ENCODE measurements at places on chromosomes 1 and 21.

- DNase-seq = no peak
Observed at GRCh38 chr1:56120021-56120420, 459.3 kb downstream of the PLPP3 start.

- no peak for DNase-seq
Observed at GRCh38 chr1:69648486-69648885, 80.8 kb downstream of the LRRC7 start.

GRCh38 chr1:46010611-46011010, 121.8 kb downstream of the PIK3R3 start:
- DNase-seq = no peak

DNA sequence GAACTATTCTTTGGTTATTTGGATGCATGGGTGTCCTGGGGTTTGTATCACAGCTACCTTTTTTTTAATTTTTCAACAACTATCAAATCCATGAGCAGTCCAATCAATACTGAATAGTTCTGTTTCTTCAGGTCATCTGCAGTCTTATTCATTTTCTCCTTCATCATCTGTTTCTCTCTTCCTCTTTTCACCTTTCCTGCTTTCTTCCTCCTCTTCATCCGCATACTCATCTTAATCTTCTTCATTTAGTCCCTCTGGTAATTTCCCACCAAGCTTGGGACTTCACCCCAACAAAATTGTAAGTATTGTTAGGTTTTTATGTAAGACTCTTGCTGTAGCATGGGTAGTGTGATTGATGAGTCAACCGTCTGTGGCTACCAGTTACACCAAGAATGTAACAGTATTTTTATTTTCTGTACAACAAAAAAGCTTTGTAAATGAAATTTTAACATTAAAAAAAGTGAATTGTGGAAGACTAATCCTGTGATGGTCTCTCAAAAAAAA, 184.1 kb upstream of the RNPC3 start:
- no peak for DNase-seq

- no peak for DNase-seq
Observed at GRCh38 chr1:79197421-79197820, 190.9 kb upstream of the ADGRL4 start.

- DNase-seq = no peak
Observed at GRCh38 chr1:102151242-102151641, 154.5 kb upstream of the OLFM3 start.

DNA sequence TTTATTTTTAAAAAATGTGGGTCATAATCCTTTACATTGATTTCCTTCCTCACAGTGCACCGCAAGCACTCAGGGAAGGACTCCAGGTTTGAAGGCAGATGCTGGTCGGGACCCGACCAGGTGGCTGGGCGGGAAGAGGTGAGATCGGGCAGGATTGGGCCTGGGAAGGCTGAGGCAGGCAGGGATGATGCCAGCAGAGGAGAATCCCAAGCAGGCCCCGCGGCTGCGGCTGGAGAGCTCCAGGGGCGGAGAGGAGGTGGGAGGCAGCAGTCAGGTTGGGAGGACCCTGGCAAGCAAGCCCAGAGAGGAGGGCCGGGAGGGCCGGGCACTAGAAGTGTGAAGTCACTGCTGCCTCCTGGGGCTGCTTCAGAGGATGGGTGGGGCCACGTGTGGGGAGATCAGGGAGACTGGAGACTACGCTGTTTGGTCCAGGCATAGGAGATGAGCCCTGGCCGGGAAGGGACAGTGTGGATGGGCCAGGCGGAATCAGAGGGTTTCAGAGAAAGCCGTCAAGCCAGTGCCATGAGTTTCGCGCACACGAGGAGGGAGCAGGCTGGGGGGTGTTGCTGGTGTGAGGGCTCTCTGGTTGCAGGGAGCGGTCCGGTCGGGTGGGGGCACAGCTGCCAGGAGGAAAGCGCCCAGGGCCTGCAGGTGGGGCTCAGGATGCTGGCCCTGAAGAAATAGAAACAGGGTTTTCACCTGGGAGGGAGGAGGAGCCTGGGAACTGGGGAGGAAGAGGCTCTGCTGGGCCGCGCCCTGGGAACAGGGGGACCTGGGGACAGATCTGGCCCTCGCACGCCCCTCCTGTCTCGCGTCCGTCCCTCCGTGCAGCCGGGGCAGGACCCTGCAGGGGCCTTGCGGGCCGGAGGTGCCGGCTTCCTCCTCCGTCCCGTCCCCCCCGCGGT, 888 bp upstream of the COL18A1 start:
- DNase-seq = no peak

- DNase-seq = no peak
Observed at GRCh38 chr1:185376840-185377635, 60.0 kb upstream of the IVNS1ABP start.

- DNase-seq = no peak
Observed at GRCh38 chr1:73781251-73781650, 416.7 kb downstream of the LRRIQ3 start.

- DNase-seq = no peak
Observed at GRCh38 chr1:235093013-235093695, 35.5 kb downstream of the TOMM20 start.

DNA sequence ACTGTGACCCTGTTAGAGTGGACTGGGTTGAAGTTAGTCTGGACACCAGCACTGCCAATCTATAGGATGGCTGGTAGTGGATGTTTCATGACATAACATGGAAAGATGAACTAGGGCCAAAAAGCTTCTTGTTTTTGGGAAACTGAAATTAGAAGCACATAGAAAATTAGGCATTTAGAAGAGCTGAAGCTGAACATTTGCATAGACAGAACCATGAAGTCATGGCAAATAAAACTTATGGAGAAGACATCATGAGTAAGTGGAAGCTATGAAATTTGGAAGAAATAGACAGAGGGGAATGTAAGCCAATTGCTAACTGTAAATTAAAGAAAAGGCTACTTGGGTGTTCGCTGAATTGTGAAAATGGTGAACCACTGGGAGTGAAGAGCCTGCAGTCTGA, 2.7 kb upstream of the S100A11 start:
- no peak for DNase-seq

DNA sequence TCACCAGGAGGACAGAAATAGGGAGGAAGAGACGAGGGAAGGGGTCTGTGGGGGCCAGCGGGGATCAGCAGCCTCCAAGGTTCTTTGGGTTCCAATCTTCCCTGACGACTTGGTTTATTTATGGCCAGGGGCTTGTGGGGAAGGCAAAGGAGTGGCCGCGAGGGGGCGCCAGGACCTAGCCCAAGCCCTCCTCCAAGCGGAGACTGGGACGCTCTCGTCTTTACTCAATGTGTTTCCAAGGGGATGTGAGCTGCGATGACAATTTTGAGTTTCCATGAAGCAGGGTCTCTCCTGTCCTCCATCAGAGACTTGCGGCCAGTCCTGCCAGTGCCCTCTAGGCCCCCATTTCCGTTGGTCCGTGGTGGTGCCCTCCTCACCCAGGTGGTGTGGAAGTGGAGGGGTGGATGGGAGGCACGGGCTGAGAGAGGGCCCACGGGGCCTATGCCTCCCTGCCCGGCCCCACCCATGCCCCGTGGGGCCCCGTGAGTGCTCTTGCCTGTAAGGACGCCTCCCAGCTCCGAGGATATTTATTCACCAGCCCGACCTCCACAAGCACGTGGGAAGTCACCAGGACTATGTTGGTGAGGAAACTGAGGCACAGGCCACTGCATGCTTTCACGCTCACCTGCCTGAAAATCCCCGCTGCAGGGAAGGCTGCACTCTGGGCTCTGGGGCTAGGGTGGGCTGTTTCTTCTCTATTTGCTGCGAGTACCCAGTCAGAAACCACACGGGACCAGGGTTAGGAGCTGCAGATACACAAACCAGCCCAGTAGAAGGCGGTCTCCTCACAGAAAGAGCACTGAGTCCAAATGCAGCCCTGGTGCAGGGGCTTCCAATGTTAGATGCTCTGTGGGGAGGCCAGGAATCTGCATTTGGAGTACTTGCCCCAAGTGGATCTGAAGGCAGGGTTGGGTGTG, 26.5 kb downstream of the DMRTB1 start:
- DNase-seq = peak; percentile 68

DNA sequence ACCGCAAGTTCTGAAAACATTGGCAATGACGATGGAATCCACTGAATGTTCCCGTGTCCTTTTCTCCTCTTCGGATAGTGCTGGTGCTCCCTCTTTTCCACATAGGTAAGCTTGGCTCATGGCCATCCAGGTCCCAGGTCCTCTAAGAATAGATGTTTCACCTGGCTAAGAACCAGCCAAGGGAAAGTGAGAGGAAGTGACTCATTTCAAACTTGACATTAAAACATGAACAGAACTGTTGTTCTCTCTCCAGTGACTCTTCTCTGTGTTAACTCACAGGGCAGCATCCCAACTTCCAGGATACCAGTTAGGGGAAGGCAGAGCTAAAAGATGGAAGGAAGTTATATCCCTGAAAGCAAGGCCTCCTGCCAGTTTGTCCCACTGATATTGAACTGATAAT, 493.8 kb upstream of the CHRM3 start:
- DNase-seq = no peak

DNA sequence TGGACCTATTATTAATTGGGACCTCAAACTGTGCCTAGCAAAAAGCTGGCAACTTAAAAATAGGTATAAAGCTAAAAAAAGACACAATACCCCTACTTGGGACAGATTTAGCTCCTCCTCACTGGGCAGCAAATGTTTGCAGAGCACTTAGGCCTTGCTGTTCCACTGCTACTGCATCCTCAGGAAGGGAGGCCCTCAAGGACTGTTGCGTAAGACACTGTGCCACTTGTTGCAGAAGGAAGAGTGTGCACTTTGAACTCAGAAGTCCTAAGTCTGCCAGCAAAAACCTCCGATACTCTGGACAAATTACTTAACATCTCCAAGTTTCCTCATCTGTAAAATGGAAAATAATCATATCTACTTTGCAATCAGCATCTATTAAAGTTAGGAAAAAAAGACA, 322.9 kb downstream of the BARHL2 start:
- no peak for DNase-seq

GRCh38 chr1:46401964-46402626, 8.0 kb downstream of the FAAH start:
- no peak for DNase-seq

GRCh38 chr1:206727981-206728696, 42.4 kb upstream of the IL19 start:
- DNase-seq = no peak

- DNase-seq = no peak
Observed at GRCh38 chr1:170273291-170274130, 127.8 kb downstream of the NTMT2 start.

- DNase-seq = no peak
Observed at GRCh38 chr1:174768516-174768915, 231.2 kb upstream of the CACYBP start.

DNA sequence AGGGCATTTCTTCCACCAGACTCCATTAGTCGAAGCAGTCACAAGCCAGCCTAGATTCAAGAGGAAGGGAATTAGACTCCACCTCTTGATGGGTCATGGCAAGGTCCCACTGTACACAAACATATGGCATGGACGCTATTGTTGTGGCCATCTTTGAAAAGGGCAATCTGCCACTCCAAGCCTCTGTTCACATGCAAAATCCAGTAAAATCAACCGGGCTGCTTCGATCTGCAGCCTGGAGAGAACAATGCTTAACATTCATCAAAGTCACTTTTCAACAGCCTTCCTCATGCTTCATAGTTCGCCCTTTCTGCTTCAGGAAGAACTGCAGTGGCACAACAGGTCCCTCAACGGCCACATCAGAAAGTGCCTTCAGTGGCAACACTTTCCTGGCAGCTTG, 28.0 kb upstream of the GJB5 start:
- DNase-seq = no peak

DNA sequence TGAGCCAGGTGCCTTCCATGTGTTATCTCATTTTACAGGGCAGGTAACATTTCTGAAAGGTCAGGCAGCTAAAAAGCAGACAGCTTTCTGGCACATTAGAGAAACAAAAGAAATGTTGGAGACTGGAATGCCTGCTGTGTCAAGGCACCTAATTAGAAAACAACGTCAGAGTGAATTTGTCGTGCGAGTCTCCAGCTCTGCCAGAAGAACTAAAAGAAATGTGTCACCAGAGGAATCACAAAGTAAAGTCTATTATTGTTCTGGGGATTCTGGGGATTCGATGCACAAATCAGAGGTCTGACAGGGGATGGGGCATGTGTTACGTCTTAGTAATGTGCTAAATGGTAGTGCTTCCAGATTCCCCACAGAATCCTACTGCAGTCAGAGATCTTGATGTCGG, 89.3 kb downstream of the EDEM3 start:
- DNase-seq = no peak

- DNase-seq = peak; percentile 68
Observed at GRCh38 chr21:31580866-31581276, 78.6 kb upstream of the SOD1 start.

- no peak for DNase-seq
Observed at GRCh38 chr1:157994704-157995582, 1.5 kb downstream of the KIRREL1 start.

DNA sequence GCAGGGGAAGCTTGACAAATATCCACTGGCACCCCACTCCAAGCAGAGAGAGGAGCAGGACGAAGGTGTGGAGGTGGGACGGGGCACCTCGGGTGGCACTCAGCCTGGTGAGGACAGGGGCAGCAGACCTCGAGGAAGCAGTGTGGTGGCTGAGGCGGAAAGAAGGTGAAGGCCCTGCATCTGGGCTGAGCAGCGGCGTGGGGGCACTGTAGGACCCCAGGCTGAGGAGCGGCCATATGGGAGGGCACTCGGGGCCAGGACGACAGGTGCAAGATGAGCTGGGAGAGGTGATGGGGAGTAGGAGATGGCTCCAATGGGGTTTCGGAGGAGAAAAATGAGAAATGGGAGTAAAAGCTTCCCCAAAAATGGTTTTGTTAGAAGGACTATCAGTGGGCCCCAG, 224.9 kb downstream of the TRABD2B start:
- no peak for DNase-seq

DNA sequence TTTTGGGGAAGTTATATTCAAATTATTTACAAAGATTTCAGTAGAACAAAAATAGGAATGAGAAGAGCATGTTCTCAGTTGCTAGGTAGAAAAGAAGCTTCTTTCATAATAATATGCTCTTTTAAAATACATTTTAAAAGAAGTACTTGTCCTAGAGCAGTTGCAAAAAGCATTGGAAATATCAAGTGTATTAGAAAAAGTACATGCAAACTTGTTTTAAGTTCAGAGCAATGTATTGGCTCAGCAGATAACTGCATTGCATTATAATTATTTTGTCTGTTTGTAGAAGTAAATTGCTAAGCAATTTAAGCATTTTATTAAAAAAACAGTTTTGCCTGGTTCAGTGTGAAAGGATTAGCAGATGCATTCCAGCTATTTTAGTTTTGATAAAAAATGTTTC, 806.4 kb downstream of the USP25 start:
- DNase-seq = no peak

DNA sequence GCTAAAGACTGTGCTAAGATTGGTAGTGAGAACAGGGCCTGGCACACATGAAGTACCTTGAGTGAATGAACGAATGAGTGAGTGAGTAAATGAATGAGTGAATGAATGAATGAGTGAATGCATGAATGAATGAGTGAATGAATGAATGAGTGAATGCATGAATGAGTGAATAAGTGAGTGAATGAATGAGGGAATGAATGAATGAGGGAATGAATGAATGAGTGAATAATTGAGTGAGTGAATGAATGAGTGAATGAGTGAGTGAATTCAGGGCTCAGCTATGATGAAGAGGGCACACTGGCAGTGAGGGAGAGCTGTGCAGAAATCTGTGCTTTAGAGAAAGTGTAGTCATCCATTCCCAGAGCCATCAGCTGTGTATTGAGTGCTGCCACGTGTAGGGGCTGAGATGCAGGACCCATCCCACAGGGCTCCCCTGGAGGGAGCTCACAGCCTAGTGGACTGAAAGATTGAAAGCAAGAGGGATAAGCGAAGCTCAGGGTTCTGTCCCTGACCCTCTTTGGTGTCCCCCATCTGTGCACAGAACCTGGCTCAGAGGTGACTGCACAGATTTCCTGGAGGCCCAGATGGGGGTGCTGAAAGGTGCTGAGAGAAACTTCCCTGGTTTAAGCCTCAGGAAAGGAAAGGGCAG, 217.9 kb upstream of the VAMP3 start:
- no peak for DNase-seq
